Activated naive CD8-positive, alpha-beta T cell treated with anti-CD3 and anti-CD28 coated beads for 36 hours (primary cell): ENCODE measurements at places on chromosomes 1 and 21. TPM values are rescaled to one million over a fixed set of nuclear protein-coding genes. Genes with fewer than 3 reads are reported as not detected.

- H3K27ac ChIP-seq: no peak overlapping the region
- DNase-seq: peak; percentile 17
- peaks cover 3% of the 10 kb centered on the region for H3K36me3 ChIP-seq
- no peak overlapping the region for H3K4me3 ChIP-seq
- peaks cover 20% of the 10 kb centered on the region for H3K27me3 ChIP-seq
Observed at GRCh38 chr1:33306653-33307493, 14.0 kb downstream of the A3GALT2 start.

DNA sequence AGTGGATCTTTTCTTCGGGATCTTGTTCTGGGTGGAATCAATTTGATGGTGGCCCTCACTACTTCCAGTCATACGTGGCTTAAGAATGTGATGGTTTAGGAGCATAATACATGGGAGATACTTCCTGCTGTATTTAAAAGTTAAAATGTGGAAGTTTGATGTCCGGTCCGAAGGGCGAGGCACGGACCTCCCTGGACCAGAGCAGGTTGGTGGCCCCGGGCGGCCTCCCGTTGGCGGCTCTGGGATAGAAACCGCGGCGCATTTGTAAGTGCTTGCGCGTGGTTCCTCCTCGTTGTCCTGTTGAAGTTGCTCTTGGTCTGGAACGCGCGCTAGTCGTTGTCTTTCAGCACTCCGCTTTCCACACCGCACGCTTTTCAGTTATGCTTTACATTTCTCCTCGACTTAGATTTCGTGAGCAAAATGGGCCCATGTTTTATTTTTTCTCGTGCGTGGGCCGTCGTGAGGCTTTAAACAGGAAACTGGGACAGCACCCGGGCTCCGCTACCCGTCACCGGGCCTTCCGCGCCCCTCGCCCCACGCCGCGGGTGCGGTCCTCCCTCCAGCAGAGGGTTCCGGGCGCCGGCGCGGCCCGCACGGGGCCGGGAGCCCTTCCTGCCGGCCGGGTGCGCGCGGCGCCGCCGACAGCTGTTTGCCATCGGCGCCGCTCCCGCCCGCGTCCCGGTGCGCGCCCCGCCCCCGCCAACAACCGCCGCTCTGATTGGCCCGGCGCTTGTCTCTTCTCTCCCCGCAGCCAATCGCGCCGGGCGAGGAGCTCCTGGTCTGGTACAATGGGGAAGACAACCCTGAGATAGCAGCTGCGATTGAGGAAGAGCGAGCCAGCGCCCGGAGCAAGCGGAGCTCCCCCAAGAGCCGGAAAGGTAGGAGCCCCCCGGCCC lies 48.9 kb downstream of the PRDM2 start:
- H3K36me3 ChIP-seq: peaks cover 30% of the 10 kb centered on the region
- DNase-seq: peak; percentile 96
- H3K27me3 ChIP-seq: no peaks in the 10 kb centered on the region
- peak overlapping the region; percentile 93 for H3K27ac ChIP-seq

DNA sequence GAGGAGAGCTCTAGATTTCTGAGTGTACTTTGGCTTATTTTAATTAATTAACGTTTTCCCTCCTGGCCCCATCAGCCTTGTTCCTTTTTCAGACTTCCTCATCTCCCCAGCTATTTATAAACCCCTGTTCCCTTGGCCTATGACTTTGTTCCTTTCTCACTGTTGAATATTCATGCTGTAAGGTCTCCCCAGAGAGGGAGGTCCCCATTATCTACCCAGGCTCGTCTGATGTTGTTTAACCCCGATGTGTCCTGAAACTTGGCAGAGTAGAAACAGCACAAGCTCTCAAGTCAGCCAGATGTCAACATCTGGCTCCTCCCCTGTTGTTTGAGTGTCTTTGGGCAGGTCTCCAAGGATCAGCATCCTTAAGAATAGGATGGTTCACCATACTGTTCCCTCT lies 153.6 kb downstream of the HIVEP3 start:
- DNase-seq: no peak
- H3K4me1 ChIP-seq: peaks cover 7% of the 10 kb centered on the region

GRCh38 chr1:157274698-157275534 lies 136.7 kb upstream of the ETV3 start:
- no peak overlapping the region for H3K4me3 ChIP-seq
- H3K4me1 ChIP-seq: no peaks in the 10 kb centered on the region
- H3K27ac ChIP-seq: no peak overlapping the region
- no peaks in the 10 kb centered on the region for H3K36me3 ChIP-seq

DNA sequence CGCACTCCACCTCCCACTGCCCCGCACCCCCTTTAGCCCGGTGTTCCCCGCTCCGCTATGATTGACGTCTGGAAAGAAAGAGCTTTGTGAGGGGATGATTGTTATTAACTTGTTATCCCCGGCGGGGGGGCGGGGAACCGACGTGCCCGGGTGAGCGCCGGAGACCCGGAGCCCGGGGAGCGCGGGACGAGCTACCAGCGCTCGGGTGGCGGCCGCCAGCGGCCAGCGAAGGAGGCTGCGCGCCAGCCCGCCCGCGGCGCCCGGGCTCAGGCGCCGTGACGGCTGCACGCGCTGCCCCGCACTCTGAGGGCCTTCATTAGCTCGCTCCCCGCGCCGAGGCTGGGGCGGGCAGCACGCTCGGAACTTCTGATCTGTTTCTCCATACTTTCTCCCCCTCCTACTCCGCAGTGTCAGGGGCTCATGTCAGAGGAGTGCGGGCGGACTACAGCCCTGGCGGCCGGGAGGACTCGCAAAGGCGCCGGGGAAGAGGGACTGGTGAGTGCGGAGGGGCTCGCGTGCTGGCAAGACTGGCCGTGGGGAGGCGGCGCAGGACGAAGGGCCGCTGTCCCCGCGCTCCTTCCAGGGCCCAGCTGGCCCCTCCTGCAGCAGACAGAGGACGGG lies 2.1 kb downstream of the LHX8 start:
- peaks cover 3% of the 10 kb centered on the region for H3K36me3 ChIP-seq
- no peak for DNase-seq
- H3K27ac ChIP-seq: no peak overlapping the region
- H3K4me1 ChIP-seq: peaks cover 11% of the 10 kb centered on the region
- H3K27me3 ChIP-seq: peaks cover 90% of the 10 kb centered on the region

GRCh38 chr1:205275133-205275532 lies 46.4 kb downstream of the NUAK2 start:
- H3K4me1 ChIP-seq: peaks cover 40% of the 10 kb centered on the region
- no peak for DNase-seq
- H3K36me3 ChIP-seq: peaks cover 2% of the 10 kb centered on the region
- H3K4me3 ChIP-seq: no peak overlapping the region
- H3K27ac ChIP-seq: no peak overlapping the region

GRCh38 chr1:235766794-235767285 lies 99.9 kb downstream of the LYST start:
- peaks cover 13% of the 10 kb centered on the region for H3K4me1 ChIP-seq
- H3K36me3 ChIP-seq: peaks cover 22% of the 10 kb centered on the region
- no peak overlapping the region for H3K27ac ChIP-seq
- no peak overlapping the region for H3K4me3 ChIP-seq
- H3K27me3 ChIP-seq: no peaks in the 10 kb centered on the region

GRCh38 chr1:173601588-173601987 lies 1.3 kb downstream of the SLC9C2 start:
- no peak overlapping the region for H3K27ac ChIP-seq
- H3K36me3 ChIP-seq: no peaks in the 10 kb centered on the region
- no peak for DNase-seq
- no peaks in the 10 kb centered on the region for H3K27me3 ChIP-seq

DNA sequence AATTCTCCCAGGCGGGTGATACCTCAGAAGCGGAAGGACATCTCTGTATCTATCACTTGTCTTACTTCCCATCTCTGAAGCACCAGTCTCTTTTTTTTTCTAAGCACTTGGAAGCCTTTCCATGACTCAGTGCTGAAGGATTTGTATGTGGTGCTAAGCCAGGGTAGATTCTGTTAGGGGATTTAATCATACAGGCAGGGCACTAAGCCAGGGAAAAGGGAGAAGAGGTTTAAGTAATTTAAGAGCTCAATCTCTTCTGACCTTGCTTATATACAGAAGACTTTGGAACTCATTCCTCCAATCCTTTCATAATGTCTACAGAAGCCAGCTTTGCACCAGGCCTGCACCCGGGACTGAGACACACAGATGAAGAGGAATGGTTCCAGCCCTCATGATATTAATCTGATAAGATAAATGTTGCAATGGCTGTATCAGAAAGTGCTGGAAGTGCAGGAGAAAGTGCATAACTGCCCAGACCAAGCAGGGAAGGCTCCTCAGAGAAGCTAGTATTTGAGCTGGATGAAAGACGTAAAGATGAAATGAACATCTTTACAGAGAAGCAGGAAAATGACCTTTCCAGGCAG lies 11.0 kb downstream of the FAM163A start:
- no peaks in the 10 kb centered on the region for H3K4me1 ChIP-seq
- no peaks in the 10 kb centered on the region for H3K36me3 ChIP-seq
- no peak for DNase-seq
- H3K27me3 ChIP-seq: peaks cover 10% of the 10 kb centered on the region
- H3K4me3 ChIP-seq: no peak overlapping the region
- H3K27ac ChIP-seq: no peak overlapping the region

DNA sequence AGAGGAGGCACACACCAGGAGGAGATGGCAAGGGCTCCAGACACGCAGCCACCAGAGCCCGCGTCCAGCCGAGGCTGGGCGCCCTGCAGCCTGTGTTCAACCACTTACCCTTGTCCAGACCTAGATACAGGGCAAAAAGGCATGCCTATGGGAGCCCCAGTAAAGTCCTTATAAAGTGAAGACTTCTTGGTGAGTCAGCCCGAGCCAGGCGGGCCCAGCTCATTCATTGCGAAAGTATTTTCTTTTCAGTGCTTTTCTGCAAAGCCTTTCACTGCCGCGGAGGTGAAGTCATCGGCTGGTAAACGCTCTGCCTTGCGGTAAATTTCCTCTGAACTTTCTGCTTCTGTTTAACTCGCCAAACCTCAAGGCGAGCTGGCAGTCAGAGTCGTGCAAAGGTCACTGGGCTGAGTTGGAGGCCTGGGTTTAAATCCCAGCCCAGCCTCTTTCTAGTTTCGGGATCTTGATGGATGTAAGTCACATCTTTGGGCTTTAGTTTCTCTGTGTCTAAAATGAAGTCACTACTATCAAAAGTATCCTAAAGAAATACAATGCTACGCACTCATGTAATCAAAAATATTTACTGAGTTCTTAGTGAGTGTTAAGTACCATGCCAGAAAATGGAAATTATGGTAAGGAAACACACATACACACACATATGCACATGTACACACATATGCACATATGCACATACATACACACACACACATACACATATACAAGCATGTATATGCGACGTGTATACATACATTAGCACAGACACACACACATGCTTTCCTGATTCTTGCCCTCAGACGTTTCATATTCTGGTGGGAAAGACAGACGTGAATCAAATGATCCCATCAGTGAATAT lies 54.7 kb upstream of the IFFO2 start:
- H3K4me1 ChIP-seq: peaks cover 28% of the 10 kb centered on the region
- peak overlapping the region; percentile 45 for H3K27ac ChIP-seq
- H3K4me3 ChIP-seq: peak overlapping the region; percentile 1
- no peaks in the 10 kb centered on the region for H3K36me3 ChIP-seq
- DNase-seq: peak; percentile 81

GRCh38 chr21:38842079-38842478 lies 36.4 kb downstream of the ETS2 start:
- H3K4me3 ChIP-seq: no peak overlapping the region
- H3K27me3 ChIP-seq: no peaks in the 10 kb centered on the region
- peaks cover 1% of the 10 kb centered on the region for H3K4me1 ChIP-seq
- no peaks in the 10 kb centered on the region for H3K36me3 ChIP-seq
- H3K27ac ChIP-seq: no peak overlapping the region
- DNase-seq: no peak

GRCh38 chr1:206512851-206513180 lies 5.5 kb downstream of the RASSF5 start:
- H3K4me1 ChIP-seq: peaks cover 17% of the 10 kb centered on the region
- no peak for DNase-seq
- no peaks in the 10 kb centered on the region for H3K36me3 ChIP-seq
- peaks cover 36% of the 10 kb centered on the region for H3K27me3 ChIP-seq

DNA sequence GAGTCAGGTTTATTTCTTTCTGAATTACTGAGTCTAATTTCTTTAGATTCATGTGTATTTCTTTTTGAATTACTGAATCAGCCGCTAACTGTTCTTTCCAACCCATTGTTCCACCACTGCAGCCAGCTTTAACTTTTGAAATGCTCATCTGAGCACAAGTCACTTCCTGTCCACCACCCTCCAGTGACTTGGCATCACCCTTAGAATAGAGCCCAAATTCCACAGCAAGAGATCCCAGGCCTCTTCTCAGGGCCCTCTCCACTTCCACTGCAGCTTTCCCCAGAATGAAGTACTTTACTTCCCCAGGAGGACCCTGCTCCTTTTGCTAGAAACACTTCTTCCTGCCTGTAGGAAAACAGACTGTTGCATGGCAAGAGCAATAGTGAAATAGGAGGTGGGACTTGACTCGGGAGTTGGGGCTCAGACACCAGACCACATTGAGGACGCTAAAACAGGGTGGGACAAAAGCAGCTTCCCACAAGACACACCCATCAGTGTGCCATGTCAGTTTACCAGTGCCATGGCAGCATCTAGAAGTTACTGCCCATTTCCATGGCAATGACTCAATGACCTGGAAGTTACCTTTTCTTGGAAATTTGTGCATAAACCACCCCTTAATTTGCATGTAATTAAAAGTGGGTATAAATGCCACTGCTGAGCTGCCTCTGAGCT lies 56.5 kb upstream of the ADAR start:
- no peak overlapping the region for H3K27ac ChIP-seq
- H3K27me3 ChIP-seq: peaks cover 11% of the 10 kb centered on the region
- no peaks in the 10 kb centered on the region for H3K4me1 ChIP-seq
- no peaks in the 10 kb centered on the region for H3K36me3 ChIP-seq

GRCh38 chr21:38813143-38813542 lies 7.4 kb downstream of the ETS2 start:
- H3K36me3 ChIP-seq: peaks cover 70% of the 10 kb centered on the region
- no peaks in the 10 kb centered on the region for H3K27me3 ChIP-seq
- no peak overlapping the region for H3K27ac ChIP-seq
- no peak overlapping the region for H3K4me3 ChIP-seq
- no peak for DNase-seq

DNA sequence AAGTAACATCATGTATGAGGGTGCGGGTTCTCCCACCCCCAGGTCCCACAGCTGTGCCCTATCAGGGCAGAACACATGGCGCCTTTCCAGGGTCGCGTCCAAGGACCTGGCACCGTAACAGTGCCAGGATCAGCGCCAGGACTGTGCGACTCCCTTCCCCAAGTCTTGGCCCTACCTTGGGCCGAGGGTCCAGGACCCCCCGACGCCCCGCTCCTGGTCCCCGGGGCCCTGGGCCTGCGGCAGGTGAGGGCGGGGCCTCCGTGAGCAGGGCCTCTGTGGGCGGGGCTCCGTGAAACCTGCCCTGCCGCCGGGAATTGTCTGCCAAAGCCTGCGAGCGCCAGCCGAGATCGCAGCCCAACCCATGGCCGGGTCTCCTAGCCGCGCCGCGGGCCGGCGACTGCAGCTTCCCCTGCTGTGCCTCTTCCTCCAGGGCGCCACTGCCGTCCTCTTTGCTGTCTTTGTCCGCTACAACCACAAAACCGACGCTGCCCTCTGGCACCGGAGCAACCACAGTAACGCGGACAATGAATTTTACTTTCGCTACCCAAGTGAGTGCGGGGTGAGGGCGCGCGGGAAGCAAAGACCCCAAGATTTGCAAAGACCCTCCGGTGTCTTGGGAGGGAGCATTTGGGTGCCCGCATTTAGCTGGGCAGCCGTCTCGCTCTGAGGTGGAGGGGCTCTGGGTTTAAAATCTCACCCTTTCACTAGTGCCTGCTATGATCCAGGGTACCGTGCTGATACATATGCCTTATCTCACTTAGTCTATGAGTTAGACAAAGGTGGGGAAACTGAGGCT lies at the start of gene RHBG:
RHBG (plus strand) TSS at position 323 of the 796 bp plus-strand sequence; CDS start at position 362, 39 bp downstream.
- peaks cover 63% of the 10 kb centered on the region for H3K27me3 ChIP-seq
- H3K4me1 ChIP-seq: peaks cover 2% of the 10 kb centered on the region
- peak; percentile 18 for DNase-seq
- no peaks in the 10 kb centered on the region for H3K36me3 ChIP-seq

Gene PCSK9
- total RNA-seq: not detected

Gene DRAXIN
- total RNA-seq: 0.08 TPM

Gene CHIA
- total RNA-seq: not detected

Gene SLC25A34
- 0.76 TPM for total RNA-seq

Gene FAM72B
- 26.9 TPM for total RNA-seq

Gene PGBD5
- total RNA-seq: not detected
